ENCODE measurements at places on chromosomes 13 and 19.

- DNase-seq: no peak
Observed at GRCh38 chr13:113584870-113585671, 518 bp downstream of the TFDP1 start.

GRCh38 chr19:8150998-8151766 lies 1.8 kb upstream of the FBN3 start:
- no peak for DNase-seq

DNA sequence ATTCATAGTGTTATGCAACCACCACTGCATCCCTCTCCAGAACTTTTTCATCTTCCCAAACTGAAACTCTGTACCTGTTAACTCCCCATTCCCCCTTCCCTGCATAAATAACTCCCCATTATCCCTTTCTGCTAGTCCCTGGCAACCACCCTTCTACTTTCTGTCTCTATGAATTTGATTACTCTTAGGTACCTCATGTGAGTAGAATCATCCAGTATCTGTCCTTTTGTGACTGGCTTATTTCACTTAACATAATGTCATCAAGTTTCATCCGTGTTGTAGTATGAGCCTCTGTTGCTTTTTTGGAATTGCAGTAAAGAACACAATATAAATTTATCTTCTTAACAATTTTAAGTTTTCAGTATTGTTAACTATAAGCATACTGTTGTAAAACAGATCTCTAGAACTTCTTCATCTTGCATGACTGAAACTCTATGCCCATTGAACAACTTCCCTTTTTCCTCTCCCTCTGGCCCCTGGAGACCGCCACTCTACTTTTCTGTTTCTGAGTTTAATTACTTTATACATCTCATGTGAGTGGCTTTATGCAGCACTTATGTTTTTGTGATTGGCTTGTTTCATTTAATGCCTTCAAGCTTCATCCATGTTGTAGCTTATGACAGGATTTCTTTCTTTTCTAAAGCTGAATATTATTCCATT lies 87.3 kb upstream of the ABCC4 start:
- DNase-seq: no peak

DNA sequence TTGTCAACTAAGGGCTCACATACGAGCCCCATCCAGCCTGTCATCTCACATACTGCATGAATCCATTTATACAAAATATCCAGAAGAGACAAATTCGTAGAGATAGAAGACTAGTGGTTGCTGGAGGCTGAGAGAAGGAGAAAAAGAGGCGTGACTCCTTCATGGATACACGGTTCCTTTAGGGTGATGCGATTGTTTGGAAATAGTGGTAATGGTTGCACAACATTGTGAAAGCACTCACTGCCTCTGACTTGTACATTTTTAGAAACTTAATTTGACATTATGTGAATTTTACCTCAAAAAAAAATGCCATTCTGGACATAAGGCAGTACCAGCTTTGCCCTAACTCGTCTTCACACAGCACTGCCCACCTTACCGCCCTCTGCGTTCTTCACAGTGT lies 27.3 kb downstream of the IGFL1 start:
- DNase-seq: no peak

- no peak for DNase-seq
Observed at GRCh38 chr13:105410602-105411001, 1124.9 kb downstream of the EFNB2 start.

DNA sequence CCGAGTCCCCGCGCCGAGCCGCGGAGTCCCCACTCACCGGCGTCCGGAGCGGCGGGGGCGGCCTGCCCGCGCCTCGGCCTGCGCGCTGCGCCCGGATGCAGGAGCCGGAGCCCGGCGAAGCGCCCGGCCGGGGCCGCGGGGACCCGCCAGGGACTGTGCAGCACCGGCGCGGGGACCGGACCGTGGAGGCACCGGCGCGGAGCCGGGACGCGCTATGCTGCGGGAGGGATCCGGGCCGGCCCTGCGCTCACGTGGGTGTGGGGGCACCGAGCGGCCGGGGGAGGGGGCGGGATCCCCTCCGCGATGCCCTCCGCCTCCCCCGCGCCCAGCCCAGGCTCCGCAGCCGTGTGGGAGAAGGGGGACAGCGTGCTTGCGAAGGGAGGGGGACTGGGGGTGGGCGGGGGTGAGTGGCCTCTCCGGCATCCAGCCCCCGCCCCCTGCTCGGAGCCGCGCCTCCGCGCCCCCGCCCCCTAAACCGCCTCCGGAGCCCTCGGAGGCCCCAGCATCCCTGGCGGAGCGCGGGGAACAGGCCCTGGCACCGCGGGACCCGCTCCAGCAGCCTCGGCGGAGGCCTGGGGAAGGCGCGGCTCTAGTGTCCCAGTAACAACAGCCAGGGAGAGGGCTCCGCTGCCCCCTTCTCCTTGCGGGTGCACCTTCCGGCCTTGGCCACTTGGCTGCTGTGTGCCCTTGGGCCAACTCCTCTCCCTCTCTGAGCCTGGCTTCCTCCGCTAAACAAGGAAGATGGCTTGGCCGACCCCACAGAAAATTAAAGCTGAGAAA lies at the start of gene SLC1A6:
TSS of gene SLC1A6 (minus strand) at position 389 of the 780 bp plus-strand sequence. CDS start 6,954 bp downstream, outside the sequence.
- DNase-seq: no peak

DNA sequence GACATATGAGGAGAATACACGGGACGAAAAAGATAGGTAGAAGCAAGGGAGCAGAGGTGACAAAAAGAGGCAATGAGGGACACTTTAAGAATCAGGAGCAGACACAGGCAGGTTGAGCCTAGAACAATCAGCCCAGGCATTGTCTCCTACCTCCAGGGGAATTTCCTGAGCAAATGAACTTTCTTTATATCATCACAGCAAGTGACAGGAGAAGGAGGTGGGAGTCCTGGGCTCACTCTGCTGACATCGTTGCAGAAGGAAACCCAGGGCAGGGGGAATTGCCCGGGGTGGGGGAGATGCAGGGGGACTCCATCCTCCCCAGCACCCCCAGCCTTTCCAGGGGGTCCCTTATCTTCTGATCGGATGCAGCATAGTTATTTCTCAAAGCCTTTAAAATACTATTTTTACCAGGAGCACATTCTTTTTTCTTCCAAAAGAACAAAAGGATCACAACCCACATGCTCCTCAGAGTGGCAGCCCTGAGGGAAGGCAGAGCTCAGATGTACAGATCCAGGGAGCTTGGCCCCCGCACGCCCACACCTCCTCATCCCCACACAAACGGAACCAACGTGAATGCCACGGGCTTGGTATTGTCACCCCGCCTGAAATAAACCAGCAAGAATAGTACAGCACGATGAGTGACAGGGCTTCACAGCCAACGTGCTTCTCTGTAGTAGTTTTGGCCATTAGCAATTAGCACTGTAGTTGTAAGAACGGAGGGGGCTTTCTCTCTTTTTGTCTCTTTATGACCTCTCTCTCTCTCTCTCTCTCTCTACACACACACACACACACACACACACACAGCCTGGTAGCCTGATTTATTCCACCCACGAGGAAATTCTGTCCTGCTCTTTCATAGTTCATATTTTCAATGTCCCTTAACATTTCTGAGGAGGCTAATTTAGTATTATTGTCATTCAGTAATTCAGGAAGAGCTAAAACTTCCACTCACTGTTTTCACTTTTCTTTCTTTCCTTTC lies 169.5 kb upstream of the UBL3 start:
- DNase-seq: no peak

Measured in astrocyte of the spinal cord (primary cell).